ENCODE measurements at places on chromosomes 11 and 22.

DNA sequence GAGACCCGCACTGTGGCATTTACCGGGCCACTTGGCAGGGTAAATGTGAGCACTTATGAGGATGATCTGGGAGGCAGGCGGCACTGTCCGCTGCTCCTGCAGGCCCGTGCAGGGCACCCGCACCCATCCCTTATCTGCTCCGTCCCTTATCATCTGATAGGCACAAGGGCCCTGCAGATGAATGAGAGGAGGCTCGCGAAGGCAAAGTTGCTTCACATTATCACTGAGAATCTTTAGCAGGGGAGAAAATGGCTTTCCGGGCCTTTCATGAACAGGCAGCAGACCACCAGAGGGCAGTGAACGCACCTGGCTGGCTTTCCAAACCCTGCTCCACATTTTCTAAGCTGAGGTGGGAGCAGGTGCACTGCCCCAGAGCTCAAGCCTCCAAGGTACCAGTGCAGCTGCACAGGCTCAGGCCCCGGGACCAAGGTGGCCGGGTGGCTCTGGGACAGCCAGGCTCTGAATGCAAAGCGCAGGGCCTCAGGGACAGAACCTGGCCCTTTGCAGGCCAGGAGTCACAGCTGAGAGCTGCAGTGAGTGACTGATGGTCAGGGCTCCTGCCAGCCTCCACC is 165.6 kb downstream of the SHANK2 start:
- DNase-seq, result peak; percentile 46

GRCh38 chr22:35894937-35895708 is 133.5 kb downstream of the RBFOX2 start:
- DNase-seq, result no peak

DNA sequence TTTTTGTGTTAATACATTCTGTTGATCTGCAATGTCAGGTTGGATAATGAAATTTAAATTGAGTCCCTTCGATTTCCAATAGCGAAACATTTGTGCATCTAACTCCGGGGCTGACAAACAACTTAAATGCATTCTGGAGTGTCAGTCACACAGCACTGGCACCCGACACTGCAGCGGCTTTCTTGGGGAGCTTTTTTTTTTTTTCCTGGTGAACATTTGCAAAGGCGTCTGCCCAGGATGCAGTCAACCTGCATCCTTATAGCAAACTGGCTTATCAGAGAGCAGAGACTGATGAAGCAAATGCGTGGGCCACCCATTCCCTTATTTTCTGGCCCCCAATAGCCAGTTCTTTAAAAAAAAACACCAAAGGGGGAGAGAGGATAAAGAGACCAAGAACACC is 1167.7 kb downstream of the LRRC4C start:
- no peak for DNase-seq

- DNase-seq, result no peak
These were observed 26.1 kb downstream of the SHISAL1 start for GRCh38 chr22:44286646-44287045.

GRCh38 chr22:17705951-17706900 is 67.7 kb downstream of the BCL2L13 start:
- peak; percentile 46 for DNase-seq

GRCh38 chr22:40441761-40442390 is 71.5 kb downstream of the SGSM3 start:
- no peak for DNase-seq

- no peak for DNase-seq
These were observed 13.9 kb downstream of the DUSP8 start for GRCh38 chr11:1557904-1558774.

DNA sequence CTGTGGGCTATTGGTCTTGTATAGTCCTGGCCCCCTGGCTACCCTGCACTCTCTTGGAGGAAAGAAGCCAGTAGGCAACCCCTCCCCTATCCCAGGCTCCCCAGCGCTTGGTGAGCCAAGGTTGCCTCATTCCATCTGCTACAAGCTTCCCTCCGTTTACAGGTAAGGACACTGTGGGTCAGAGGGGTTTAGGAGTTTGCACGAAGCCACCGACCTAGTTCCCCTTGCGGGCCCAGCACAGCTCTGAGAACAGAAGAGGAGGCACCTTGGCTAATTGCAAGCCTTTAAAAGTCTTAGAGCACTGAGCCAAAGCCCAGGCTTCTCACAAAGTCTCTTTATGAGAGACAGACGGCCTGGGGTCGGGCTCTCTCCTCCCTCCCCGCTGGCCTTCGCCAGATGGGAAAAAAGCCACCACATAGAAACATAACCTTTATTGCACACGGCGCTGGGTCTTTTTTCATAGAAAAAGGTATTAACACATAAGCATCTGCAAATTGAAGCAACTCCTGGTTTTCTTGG is 99.8 kb downstream of the CEP164 start:
- no peak for DNase-seq

- no peak for DNase-seq
These were observed 173.3 kb downstream of the TBC1D22A start for GRCh38 chr22:46935506-46936377.

GRCh38 chr11:134412203-134413042 is at the start of gene B3GAT1:
B3GAT1 (minus strand) TSS chr11:134412242; CDS start chr11:134387659, 24,583 bp downstream.
- DNase-seq, result peak; percentile 57

- DNase-seq, result no peak
These were observed 34.4 kb upstream of the LRRC10B start for GRCh38 chr11:61474013-61474643.

- DNase-seq, result no peak
These were observed 4.3 kb downstream of the CAPN5 start for GRCh38 chr11:77071077-77071476.

DNA sequence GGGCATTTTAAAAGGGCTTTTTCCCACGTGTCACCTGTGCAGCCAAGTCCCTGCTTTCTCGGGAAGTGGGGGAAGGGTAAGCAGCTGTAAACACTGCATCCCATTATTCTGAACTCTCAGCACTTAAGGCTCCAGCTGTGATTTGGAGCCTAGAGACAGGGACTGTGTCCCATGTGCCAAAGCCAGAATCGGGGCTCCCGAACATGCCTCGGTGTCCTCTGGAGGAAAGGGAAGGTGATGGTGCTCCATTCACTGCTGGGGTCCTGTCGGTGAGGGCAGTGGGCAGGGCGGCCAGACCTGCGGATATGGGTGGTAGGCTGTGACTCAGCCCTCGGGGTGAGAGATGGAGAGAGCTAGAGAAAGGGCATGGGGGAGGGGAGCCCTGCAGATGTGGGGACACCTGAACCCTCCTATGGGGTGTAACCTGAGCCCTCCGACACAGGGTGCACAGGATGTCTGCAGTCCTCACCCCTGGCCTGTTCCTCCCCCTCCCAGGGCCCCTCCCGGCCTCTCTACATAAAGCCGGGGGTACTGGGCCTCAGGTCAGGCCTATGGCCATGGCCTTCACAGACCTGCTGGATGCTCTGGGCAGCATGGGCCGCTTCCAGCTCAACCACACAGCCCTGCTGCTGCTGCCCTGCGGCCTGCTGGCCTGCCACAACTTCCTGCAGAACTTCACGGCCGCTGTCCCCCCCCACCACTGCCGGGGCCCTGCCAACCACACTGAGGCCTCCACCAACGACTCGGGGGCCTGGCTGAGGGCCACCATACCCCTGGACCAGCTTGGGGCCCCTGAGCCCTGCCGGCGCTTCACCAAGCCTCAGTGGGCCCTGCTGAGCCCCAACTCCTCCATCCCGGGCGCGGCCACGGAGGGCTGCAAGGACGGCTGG is 31.8 kb downstream of the CAPN1 start:
- no peak for DNase-seq

GRCh38 chr11:43234881-43235280 is 76.9 kb upstream of the API5 start:
- no peak for DNase-seq
